NCI-H1436 (cell line): ENCODE measurements at places on chromosomes 11 and 22.

DNA sequence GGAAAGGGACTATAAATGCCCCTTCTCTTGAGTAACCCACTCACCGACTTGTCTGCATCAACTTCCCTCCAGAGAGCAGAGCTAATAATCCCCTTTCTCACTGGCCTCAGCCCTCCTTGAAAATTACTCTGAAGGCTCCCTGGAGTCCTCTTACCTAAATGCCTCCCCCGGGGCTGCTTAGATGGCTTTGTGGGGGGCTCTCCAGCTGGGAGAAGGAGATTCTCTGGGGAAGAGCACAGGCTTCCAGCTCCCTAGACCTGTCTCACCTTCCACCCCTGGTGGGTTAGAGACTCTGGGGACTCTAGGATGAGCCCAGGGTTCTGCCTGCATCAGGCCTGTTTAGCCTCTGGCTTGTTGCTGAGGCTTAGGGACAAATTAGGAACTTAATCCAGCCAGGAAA, 39.8 kb downstream of the MIAT start:
- peak; percentile 52 for DNase-seq

DNA sequence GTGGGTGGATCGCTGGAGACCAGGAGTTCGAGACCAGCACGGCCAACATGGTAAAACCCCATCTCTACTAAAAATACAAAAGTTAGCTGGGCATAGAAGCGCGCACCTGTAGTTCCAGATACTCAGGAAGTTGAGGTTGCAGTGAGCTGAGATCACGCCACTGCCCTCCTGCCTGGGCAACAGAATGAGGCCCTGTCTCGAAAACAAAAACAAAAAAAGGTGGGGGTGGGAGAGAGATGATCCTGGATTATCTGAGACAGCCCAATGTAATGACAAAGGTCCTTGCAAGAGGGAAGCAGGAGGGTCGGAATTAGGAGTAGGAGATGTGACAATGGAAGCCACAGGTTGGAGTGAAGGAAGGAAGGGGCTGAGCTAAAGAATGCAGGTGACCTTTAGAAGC, 87.6 kb upstream of the APOA1 start:
- no peak for DNase-seq

- DNase-seq: no peak
Measured at GRCh38 chr11:61686469-61686868, 6.3 kb downstream of the DAGLA start.

- DNase-seq: no peak
Measured at GRCh38 chr22:40626851-40627250, 9.7 kb downstream of the MRTFA start.

DNA sequence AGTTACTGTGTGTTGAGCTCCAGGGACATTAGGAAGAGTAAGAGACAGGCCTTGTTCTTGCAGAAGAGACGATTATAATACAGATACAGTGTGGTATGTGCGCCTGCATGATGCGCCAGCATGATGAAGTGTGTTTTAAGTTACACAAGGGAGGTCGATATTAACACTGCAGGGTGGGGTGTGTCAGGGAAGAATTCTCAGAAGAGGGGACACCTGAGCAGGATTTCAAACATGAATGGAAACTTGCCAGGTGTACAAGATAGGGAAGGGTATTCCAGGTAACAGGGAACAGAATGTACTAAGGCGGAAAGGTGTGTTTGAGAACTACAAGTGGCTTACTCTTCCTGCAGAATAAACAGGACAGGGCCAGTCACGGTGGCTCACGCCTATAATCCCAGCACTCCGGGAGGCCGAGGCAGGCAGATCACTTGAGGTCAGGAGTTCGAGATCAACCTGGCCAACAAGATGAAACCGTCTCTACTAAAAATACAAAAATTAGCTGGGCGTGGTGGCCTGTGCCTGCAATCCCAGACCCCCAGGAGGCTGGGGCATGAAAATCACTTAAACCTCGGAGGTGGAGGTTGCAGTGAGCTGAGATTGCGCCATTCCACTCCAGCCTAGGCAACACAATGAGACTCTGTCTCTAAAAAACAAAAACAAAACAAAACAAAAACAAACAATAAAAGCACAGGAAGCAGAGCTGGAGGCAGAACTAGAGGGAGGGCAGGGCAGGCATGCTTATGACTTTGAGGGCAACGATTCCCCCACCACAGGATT, 59.0 kb downstream of the SYN3 start:
- DNase-seq: no peak

DNA sequence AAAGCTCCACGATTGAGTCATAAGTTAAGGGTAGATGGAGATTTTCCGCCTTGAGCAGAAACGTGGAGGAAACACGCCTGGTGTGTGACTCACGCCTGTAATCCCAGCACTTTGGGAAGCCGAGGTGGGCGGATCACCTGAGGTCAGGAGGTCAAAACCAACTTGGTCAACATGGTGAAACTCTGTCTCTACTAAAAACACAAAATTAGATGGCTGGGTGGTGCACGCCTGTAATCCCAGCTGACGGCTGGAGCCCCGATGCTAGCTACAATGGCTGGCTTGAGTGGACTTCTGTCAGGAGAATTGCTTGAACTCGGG, 17.3 kb upstream of the DGCR8 start:
- DNase-seq: no peak

DNA sequence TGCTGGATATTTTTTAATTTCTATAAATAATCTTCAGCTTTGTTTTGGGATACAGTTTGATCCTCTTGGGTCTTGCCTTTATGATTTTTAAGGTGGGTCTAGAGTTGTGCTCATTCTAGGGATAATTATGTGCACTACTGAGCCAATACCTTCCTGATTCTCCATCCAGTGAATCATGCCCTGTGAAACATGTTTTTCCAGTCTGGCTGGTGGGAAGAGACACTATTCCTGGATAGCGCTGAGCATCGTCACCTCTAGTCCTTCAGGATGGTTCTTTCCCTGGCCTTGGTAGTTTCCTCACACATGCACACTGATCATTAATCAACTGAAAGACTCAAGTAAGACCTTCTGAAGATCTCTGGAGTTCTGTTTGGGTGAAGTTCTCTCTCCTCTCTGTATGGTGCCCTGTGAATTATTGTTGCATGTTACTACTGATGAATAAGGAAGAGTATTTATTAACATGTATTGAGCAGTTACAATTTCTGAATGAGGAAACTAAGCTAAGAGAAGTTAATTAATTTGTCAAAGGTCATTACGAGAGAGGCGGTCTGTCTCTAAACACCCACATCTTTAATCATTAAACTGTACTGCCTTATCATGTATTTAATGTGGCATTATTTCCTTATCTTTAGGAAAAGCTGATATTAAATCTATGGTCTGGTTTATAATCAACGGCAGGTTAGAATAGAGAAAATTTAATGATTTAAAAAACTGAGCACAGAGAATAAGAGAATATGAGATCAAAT, 39.1 kb upstream of the LIPT2 start:
- no peak for DNase-seq

DNA sequence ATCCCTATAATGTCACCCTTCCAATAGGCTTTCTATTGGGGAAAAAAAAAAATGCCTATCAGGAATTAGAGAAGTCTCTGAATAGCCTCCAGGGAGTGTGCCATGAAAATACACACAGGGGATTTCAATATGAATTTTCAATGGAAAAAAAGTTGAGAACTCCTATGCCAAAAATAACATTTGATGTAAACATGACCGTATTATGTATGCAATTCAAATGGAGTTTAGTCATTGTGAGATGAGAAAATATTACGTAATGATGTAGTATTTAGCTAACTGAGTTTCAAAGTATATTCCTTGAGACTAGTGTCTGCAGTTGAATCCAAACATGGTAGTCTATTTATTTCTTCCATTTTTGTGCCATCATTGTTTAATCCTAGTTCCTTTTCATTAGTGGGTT, 182.3 kb downstream of the BLID start:
- no peak for DNase-seq

GRCh38 chr22:25623310-25623734, 58.8 kb downstream of the GRK3 start:
- DNase-seq: no peak

- no peak for DNase-seq
Measured at GRCh38 chr11:112050721-112051120, 23.1 kb downstream of the PIH1D2 start.

DNA sequence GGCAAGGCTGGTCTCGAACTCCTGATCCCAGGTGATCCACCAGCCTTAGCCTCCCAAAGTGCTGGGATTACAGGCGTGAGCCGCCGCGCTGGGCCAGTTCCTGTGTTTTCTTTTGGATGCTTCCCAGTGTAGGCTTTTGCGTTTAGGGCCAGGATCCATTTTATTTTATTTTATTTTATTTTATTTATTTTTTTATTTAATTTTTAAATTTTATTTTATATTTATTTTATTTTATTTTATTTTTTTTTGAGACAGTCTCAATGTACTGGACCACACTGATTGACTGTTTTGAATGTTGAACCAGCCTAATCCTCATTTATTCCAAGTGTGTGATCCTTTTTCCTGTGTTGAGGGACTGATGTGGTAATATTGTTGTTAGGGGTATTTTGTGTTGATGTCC, 8.4 kb downstream of the EPS8L2 start:
- no peak for DNase-seq

DNA sequence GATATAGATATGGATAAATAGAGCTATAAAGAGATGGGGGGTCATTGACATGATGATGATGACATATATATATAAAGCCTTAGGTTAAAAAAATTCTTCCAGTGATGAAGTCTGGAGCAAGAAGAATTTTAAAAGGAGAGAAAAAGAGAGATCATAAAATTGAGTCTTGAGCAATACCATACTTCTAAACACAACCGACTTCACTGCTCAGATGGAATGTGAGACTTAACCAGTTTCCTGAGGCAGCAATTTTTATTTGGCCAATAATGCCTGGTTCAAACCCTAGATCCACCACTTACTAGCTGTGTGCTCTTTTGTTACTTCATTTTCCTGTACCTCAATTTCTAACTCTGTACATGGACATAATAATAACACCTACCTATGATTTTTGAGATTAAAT, 229.5 kb downstream of the TTC28 start:
- DNase-seq: no peak

DNA sequence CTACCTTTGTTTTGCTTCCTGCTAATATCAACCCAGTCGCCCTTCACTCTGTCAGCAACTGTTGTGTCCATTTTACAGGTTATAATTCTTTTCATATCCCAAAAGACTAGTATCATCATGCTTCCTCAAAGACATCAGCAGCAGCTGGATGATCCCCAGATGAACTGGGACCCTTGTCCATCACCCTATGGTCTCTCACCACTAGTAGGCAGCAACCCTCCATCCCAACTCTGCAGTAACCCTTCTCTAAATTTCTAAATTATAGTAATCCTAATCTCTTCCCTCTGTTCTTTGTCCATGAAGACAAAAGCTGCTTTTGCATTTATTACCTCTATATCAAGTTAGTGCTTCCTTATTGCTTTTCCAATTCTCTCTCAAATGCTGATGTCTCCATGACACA, 1025.8 kb downstream of the FAM181B start:
- no peak for DNase-seq

GRCh38 chr11:69230856-69231425, 63.0 kb upstream of the MYEOV start:
- DNase-seq: no peak

- DNase-seq: no peak
Measured at GRCh38 chr22:26779108-26779507, 121.7 kb downstream of the MIAT start.

GRCh38 chr11:31687256-31687655, 123.9 kb downstream of the PAX6 start:
- DNase-seq: no peak

- no peak for DNase-seq
Measured at GRCh38 chr11:12246989-12247388, 130.4 kb upstream of the PARVA start.

- DNase-seq: no peak
Measured at GRCh38 chr22:49853981-49854831, 562 bp downstream of the ZBED4 start.

DNA sequence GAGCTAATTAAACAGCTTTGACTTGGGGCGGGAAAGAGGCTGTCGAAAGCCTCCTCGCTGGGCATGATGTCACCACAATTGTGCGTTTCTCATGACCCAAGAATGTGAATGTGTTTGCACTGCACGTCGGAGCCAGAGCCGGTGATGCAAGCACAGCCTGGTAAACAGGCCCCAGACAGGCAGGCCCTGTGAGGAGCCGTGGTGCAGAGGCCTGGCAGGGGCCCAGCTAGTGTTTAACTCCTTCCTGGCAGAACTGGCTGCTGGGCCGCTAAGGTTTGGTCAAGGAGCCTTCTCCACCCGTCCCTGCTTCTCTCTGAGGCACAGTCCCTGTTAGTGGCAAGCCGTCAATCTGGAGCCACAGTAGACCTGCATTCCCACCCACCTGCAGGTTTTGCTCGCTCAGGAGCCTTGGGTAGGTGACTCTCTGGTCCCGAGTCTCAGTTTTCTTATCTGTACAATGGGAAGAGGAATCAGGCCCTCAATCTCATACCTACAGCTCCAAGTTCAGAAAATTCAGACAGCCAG, 25.4 kb upstream of the SMTN start:
- peak; percentile 4 for DNase-seq

DNA sequence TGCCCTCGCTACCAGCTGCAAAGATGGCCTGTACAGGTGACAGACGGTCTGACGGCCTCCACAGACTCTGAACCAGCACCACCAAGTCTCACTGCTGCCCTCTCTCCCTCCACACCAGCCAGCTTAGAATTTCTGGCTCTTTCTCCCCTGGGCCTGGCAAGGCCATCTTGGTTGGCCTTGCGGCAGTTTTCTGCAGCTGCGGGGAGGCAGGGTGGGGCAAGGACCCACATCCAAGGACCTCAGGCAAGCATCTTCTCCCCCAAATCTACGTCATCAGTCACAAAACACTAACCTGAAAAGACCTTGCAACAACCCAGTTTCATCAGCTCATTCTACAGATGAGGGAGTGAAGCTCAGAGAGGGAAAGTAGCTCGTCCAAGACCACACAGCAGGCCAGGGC, 11.7 kb upstream of the POLDIP3 start:
- no peak for DNase-seq

DNA sequence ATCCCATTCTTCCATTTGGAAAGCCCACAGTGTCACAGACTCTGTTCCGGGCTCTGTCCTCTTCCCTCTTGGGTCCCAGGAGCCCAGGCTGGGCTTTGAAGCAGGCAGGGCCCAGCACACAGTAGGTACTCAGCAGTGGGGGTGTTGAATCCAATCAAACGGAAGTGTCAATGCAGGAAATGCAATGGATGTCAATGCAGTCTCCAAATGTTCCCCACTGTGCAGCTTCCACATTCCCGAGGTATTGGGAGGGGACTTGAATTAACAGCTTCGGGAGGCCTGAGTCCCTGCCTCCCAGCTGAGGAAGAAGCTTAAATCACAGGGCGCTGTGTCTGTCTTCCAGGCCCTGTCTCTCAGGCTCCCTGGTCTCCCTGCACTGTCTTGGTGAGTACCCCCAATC, 21.8 kb upstream of the SMIM35 start:
- no peak for DNase-seq

- DNase-seq: no peak
Measured at GRCh38 chr11:11436715-11437313, 83.8 kb upstream of the CSNK2A3 start.
